Effector memory CD4-positive, alpha-beta T cell (primary cell): ENCODE measurements at places on chromosomes 16 and 17.

- no peaks in the 10 kb centered on the region for H3K4me1 ChIP-seq
- DNase-seq: no peak
- H3K4me3 ChIP-seq: no peak overlapping the region
- peaks cover 5% of the 10 kb centered on the region for H3K36me3 ChIP-seq
- no peak overlapping the region for H3K27ac ChIP-seq
These were observed 112.4 kb downstream of the FTO start for GRCh38 chr16:53816211-53816836.

DNA sequence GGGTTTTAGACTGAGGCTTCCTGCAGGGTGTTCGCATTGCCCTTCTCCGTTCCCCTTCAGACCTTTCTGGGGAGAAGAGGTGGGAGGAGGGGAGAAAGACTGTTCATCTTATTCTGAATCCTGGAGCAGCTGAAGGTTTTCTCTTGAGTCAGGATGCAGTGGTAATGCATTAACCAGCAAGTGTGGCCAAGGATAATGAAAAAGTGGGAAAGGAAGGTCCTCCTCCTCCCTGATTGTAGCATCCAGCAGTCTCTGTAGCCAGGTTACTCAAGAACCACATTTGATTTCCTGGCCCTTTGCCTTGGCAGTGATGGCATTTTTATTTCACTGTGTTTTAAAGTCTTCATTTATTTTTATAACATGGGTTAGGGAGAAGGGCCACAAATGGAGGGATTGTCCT lies 59.1 kb downstream of the CYLD start:
- DNase-seq: no peak
- H3K4me3 ChIP-seq: no peak overlapping the region
- no peak overlapping the region for H3K27ac ChIP-seq
- H3K36me3 ChIP-seq: peaks cover 35% of the 10 kb centered on the region
- no peaks in the 10 kb centered on the region for H3K27me3 ChIP-seq

DNA sequence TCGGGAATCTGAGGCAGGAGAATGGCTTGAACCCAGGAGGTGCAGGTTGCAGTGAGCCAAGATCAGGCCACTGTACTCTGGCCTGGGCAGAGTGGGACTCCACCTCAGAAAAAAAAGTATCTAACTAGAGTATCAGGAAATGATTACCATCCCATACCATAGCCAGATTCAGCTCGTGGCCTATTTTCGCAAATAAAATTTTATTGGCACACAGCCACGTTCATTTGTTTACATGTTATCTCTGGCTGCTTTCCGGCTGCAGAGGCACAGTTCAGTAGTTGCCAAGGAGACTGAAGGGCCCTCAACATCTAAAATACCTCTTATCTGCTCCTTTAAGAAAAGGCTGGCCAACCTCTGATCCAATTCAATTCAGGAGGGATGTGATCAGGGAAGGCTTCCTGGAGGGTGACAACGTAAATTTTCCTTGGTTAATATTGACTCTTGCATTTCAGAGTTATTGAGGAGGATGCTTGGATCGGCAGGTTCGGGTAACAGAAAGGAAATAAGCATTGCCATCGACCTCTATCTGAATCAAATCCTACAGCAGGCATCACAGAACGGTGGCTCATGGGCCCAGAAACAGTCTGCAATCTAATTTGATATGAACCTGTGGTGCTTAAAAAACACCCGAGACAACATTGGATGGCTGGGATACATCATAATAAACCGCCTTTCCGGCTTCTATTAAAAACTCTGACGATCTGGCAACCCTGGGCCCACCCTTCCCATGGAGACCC lies 73.8 kb downstream of the XYLT1 start:
- peak; percentile 54 for DNase-seq
- peak overlapping the region; percentile 89 for H3K27ac ChIP-seq
- peaks cover 45% of the 10 kb centered on the region for H3K4me1 ChIP-seq
- no peak overlapping the region for H3K4me3 ChIP-seq
- H3K27me3 ChIP-seq: no peaks in the 10 kb centered on the region
- no peaks in the 10 kb centered on the region for H3K36me3 ChIP-seq

DNA sequence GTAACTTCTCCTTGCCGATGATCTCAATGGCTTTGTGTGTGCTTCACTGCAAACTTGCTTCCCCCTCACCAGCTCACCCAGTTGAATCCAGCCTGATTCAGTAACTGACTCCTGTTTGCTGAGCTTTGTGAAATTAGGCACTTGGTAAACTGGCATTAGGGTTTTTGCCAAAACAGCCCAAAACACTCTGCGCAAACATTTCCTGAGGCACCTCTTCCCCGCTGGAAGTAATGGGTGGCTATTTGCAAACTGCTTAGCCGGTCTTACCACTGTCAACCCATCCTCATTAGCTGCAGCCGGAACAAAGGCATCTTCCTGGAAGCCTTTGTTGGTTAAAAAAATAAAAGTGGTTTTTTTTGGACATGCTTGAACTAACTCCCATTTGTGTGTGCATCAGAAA lies 353.2 kb downstream of the MAF start:
- DNase-seq: no peak
- no peaks in the 10 kb centered on the region for H3K36me3 ChIP-seq
- H3K27ac ChIP-seq: no peak overlapping the region
- no peaks in the 10 kb centered on the region for H3K27me3 ChIP-seq

GRCh38 chr17:77417575-77417974 lies 276.8 kb downstream of the SEC14L1 start:
- H3K4me1 ChIP-seq: peaks cover 57% of the 10 kb centered on the region
- H3K27ac ChIP-seq: peak overlapping the region; percentile 4
- H3K4me3 ChIP-seq: no peak overlapping the region
- no peak for DNase-seq
- H3K36me3 ChIP-seq: peaks cover 15% of the 10 kb centered on the region

DNA sequence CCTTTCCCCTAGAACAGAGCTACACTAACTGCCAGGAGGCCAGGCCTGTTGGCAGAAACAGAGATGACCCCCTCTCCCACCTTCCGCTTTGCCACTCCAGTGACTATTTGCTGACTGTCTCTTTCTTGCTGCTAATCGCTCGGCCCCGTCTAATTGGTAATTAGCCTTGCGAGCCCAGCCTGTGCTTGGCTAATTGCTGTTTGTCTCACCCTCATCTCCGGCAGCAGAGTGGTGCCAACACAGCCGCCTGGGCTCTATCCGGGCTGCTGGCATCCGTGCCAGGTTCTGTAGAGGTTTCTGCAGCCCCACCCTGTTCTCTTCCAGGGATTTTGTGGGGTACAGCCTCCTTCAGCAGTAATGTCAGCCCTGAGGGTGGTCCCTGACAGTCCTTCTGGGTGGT lies 27.4 kb upstream of the PHB1 start:
- no peak overlapping the region for H3K4me3 ChIP-seq
- H3K27me3 ChIP-seq: peaks cover 7% of the 10 kb centered on the region
- H3K27ac ChIP-seq: no peak overlapping the region
- H3K4me1 ChIP-seq: no peaks in the 10 kb centered on the region
- DNase-seq: no peak
- H3K36me3 ChIP-seq: no peaks in the 10 kb centered on the region

- no peaks in the 10 kb centered on the region for H3K36me3 ChIP-seq
- no peak overlapping the region for H3K27ac ChIP-seq
- H3K27me3 ChIP-seq: no peaks in the 10 kb centered on the region
These were observed 294.8 kb downstream of the UTP18 start for GRCh38 chr17:51555153-51555552.

DNA sequence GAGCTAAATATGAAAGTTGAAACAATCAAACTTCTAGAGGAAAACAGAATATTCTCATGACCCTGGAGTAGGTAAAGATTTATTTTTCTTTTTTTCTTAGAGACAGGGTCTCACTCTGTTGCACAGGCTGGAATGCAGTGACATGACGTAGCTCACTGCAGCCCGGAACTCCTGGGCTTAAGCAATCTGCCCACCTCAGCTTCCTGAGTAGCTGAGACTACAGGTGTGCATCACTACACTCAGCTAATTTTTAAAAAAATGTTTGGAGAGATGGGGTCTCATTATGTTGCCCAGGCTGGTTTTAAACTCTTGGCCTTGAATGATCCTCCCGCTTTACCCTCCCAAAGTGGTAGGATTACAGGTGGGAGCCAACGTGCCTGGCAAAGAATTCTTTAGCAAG lies 15.5 kb downstream of the IKZF3 start:
- no peaks in the 10 kb centered on the region for H3K27me3 ChIP-seq
- no peak overlapping the region for H3K4me3 ChIP-seq
- no peak for DNase-seq
- no peak overlapping the region for H3K27ac ChIP-seq

DNA sequence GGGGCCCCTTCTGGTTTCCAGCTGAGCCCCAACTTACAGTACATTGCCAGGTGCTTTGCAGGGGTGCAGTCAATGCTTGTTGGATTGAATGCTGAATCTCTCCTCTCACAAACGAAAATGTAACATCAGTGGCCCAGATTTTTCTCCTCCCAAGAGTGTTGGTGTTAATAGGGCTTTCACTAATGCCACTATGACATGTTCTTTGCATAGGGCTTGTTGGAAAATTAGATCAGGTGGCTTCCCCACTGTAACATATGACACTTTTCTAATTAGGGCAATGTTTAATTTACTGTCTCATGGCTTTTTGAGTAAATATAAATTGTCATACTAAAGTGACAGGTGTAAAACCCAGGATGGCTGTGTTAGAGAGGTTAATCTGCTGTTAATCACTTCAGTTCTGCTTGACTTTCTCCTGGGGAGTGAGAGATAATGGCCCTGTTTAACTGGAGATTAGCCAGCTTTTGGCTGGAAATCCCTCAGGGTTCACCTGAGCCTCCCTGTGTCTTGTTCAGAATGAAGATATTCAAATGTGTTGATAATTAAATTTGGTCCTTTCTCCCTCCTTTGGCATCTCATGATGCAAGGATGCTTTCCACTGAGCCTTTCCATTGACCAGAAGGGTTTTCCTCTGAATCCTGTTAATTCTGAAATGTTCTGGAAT lies 502.3 kb downstream of the RBFOX1 start:
- H3K27ac ChIP-seq: no peak overlapping the region
- no peaks in the 10 kb centered on the region for H3K36me3 ChIP-seq
- no peak for DNase-seq
- no peaks in the 10 kb centered on the region for H3K4me1 ChIP-seq

DNA sequence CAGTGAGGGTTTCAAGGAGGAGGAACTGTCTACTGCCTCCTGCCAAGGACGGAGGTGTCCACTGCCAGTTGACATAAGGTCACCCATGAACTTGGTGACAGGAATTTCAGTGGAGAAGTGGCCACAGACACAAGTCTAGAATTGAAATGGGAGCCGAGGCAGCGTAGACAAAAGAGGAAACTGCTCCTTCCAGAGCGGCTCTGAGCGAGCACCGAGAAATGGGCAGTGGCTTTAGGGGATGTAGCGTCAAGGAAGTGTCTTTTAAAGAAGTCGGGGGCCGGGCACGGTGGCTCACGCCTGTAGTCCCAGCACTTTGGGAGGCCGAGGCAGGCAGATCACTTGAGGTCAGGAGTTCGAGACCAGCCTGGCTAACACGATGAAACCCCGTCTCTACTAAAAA lies 3.1 kb upstream of the SERPINF1 start:
- peaks cover 22% of the 10 kb centered on the region for H3K4me1 ChIP-seq
- no peaks in the 10 kb centered on the region for H3K36me3 ChIP-seq
- no peak for DNase-seq
- H3K27ac ChIP-seq: no peak overlapping the region
- H3K4me3 ChIP-seq: no peak overlapping the region
- no peaks in the 10 kb centered on the region for H3K27me3 ChIP-seq

DNA sequence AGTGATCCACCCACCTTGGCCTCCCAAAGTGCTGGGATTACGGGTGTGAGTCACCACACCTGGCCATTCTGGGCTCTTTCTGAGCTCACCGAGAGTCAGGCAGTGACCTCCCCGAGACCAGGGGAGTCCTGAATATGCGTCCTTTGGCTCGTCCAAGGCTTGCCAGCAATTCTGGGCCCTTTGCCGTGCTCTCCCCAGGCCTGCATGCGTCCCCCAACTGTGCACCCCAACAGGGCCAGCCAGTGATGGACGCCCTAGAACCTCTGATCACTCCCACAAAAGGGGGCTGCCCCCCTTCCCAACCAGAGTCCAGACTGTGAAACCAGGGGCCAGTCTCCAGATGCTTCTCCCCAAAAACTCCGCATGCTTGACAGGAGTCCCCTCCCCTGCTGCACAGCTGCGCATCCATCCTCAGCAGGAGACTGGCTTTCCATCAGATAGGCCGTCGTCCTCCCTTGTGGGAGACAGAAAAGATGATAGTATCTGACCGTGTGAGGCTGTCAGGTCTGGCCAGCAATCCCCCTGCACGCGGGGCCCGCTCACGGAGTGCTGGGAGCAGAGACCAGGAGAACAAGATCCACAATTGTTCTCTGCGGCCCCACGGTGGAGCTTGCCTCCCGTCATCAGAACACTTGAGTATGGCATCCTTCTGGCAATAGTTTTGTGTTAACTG lies 15.5 kb downstream of the HS3ST6 start:
- no peak overlapping the region for H3K4me3 ChIP-seq
- no peaks in the 10 kb centered on the region for H3K4me1 ChIP-seq
- peaks cover 2% of the 10 kb centered on the region for H3K27me3 ChIP-seq
- H3K36me3 ChIP-seq: no peaks in the 10 kb centered on the region
- no peak overlapping the region for H3K27ac ChIP-seq
- DNase-seq: no peak

DNA sequence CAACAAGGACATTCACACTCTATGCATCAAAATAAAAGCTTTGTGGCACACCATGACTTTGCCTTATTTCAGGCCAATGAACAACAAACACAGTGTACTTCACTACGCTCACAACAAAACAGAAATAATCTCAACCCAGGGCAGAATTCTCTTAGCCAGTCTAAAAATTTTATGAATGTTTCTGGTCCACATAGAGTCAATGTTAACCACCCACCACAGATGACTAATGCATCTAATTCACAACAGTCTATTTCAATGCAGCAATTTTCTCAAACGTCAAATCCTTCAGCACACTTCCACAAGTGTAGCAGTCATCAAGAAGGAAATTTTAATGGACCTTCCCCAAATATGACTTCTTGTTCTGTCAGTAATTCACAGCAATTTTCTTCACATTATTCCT lies 101.7 kb downstream of the CHD9 start:
- H3K4me1 ChIP-seq: no peaks in the 10 kb centered on the region
- H3K4me3 ChIP-seq: no peak overlapping the region
- H3K27ac ChIP-seq: no peak overlapping the region
- DNase-seq: no peak

DNA sequence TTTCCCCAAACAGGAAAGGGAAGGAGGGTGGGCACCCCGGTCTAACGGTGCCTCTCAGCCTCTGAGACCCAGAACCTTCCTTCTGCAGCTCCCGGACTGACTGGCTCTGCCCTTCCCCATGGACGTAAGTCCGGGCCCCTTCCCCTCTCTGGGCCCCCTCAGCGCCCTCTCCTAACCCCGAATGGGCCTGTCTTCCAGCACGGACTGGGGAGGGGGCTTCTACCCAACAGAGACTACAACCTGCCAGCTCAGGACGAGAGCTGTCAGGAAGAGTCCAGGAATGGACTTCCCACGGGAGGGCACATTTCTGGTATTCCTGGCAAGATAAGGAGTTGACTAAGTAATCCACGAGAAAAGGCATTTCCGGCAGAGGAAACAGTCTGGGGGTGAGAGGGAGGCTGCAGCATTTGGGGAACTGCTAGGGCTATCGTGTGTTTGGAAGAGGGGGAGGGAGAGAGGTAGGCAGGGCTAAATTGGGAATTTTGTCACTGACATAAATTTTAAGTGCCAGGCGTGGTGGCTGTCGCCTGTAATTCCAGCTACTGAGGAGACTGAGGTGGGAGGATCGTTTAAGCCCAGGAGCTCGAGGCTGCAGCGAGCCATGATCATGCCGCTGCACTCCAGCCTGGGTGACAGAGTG lies 12.1 kb upstream of the ALDOA start:
- H3K27me3 ChIP-seq: no peaks in the 10 kb centered on the region
- peaks cover 11% of the 10 kb centered on the region for H3K4me1 ChIP-seq
- DNase-seq: no peak
- H3K4me3 ChIP-seq: peak overlapping the region; percentile 64
